A673 (cell line): ENCODE measurements at places on chromosomes 5 and 9.
A peak's percentile ranks its signal among the peaks of the same experiment; 100 is the strongest.

DNA sequence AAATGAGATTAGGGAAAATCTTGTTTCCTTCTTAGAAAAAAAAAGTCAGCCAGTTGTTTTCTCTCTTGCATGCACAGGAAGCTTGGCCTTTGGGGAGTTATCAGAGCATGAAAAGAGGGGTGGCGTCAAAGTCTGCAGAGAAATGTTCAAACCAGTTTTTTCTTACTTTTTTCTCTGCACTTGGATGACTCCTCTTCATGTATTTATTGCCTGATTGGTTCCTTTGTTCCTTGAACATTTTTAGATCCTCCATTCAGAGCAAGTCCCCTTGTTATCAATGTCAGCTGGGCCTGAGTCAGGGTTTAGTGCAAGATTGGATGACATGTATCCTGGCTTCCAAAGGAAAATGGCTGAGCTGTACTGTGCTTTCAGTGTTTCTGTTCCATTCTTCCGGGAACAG lies 392.6 kb upstream of the BRINP1 start:
- peak; percentile 13 for DNase-seq

- DNase-seq, result no peak
These were observed 162.3 kb upstream of the ZNF462 start for GRCh38 chr9:106700676-106701075.

- DNase-seq, result no peak
These were observed 220.4 kb downstream of the PARP8 start for GRCh38 chr5:50886657-50887345.

DNA sequence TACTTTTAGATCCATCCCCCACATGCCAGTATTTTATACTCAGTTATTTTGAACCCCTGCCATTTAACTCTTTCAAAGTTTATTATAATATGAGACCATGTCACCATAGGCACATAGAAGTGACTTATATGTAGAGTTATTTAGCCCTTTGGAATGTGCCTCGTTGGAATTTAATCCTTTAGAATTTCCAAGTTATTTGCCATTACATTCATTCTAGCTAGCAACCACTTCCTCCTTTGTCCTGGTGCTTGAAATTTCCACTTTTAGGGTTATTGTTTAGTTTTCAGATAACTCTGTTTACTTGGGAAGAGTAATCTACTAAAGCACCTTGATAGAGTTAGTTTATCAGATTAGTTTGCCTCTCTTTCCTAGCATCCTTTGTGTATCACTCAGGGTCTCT lies 82.8 kb upstream of the TLE1 start:
- DNase-seq, result no peak

DNA sequence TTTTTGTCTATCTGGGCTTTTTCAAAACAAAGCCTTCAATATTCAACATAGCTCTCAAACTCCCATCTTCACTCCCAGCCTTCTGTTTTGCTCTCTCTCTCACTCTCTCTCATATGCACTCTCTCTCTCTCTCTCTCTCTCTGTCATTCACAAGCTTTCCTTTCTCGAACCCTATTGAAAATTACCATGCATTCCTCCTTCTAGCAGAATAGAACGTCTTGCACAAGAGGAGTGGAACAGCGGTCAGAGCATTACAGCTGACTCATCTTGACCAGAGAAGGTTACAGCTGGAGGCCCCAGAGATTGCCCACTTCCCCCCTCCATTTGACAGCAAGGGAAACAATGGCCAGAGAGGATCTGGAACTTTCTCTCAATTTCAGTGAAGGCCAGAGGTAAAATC lies 51.0 kb upstream of the LIFR start:
- DNase-seq, result no peak

DNA sequence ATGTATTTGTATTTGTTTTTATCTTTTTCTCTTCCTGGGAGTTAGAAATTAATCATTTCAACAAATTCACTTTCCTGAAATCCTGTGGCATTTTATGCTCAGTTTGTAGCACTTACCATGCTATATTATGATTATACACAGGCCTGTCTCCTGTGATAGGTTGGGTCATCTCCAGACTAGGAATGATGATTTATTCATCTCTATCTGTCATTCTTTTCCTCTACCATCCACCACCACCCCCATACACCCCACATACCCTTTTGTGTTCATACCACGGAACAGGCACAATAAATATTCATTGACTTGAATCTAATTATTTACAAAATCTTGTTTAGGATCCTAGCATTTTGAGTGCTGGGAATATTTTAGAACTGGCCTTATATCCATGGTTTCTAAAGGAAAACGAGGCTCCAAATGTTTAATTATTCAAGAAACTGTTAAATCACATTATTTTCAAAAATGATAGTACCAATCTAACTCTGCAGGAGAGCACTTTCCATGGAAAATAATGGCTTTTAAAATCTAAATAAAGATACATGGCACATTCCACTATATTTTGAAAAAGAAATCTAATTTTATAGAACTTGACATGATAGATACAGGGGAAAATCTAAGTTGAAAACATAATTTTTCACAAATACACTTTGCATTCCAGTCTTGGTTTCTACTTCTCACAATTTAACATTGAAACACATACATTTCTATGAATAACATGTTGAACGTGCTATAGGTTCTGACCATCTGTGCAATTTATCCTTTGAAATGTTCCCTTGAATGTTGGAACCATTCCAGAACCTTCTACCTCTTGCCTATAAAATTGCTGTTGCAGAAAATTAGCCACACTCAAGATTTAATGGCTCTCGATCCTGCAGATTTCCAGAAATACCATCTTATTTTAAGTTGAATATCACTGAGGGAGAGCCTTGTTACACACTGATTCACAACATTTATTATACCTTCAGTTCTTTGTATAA lies 89.3 kb downstream of the STARD4 start:
- no peak for DNase-seq

- DNase-seq, result no peak
These were observed 128.7 kb downstream of the ZNF608 start for GRCh38 chr5:124617787-124618186.
